ENCODE measurements at places on chromosomes 16 and 17. TPM values are rescaled to one million over a fixed set of nuclear protein-coding genes. Genes with fewer than 3 reads are reported as not detected.

DNA sequence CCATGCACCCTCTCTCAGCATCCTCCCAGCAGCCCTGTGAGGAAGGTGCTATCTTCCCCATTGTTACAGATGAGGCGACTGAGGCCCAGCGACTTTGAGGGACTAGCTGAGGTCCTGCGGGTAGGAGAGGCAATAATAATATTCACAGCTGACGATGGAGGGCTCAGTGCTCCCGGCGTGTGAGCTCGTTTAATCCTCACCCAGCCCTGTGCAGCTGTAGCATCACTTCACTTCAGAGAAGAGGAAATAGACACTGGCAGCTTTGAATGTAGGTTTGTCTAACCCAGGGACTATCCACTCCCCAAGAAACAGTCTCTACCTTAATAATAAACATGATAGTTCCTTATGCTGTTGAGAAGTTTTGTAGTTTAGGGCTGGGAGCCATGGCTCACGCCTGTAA lies 21.6 kb downstream of the LASP1 start:
- no peak for DNase-seq

DNA sequence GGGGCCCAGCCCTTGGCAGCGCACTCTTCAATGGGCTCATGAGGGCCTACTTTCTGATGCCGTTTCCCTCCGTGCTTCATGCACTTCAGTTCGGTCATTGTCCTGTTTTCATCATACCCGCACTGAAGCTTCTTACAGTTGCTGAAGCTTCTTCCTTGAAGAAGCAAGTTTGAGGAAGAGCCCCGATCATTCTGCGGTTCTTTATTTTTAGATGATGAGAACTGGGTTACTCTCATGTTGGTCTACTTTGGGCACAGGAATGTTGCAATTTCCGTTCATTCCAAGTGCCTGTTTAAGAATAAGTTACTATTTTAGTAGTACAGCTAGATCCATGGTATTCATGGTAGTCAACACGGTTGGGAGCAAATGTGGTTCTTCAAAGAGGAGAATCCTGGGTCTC lies 587.7 kb upstream of the HSBP1 start:
- no peak for DNase-seq

DNA sequence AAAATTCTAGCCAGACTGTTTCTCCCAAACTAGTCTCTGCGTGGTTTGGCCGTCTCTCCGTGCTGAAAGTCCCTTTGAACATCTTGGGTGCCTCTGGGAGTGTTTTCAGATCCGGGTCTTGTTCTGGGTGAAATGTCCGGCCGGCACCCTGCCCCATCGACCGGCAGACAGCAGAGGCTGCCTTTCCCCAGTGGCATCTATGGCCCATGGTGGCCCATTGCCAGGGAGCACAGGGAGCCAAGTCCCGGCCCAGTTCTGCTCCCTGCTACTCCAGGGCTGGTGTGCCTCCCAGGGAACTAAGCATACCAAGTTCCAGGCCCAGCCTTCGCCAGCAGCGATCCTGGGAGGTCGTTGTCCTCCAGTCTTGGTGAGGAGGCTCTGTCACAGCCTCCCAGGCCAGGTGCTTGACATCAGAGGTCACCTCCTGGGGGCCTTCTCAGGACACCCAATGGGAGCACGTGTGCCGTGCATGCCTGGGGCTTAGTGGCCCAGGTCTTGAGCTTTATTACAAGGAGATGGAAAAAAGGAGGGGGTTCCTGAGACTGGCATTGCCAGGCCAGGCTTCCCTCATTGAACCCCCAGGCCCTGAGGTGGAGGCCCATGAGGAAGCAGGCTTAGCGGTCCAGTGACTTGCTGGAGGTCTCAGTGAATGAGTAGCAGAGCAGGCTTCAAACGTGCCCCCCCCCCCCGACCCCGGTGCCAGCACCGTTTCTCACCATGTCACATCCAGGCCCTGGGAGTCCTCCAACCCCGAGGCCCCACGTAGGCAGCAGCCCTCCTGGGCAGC lies 54.0 kb downstream of the PGS1 start:
- no peak for DNase-seq

DNA sequence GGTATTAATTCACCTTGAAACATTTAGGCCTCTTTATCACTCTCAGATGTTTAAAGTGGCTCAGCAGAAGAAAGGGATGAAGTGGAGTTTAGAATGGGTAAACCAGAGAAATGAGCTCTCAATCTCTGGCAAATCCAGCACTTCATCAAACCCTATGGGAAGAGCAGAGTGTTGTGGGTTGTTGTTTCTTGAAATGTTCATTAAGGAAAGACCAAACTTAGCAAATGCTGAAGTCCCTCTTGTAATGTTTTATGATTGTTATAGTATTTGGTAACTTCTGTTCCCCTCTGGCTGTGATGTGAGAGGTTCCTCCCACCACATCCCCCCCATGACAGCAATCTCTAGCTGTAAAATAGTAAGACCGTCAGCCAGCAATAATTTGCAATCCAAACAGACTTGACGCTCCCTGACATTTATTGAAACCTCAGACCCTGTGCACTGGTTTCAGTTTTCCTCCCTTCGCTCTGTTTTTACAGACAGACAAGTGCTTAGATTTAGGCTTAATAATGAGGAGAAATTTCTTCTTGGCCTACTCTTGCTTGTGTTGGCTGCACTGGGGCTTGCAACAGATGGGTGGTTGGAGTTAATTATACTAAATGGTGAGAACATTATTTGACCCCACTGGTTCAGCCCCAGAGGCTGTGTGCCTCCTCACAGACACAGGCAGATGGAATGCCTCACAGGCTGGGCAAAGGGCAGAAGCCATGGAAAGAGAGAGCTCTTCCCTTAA lies 609.4 kb upstream of the SOX9 start:
- DNase-seq, result no peak

DNA sequence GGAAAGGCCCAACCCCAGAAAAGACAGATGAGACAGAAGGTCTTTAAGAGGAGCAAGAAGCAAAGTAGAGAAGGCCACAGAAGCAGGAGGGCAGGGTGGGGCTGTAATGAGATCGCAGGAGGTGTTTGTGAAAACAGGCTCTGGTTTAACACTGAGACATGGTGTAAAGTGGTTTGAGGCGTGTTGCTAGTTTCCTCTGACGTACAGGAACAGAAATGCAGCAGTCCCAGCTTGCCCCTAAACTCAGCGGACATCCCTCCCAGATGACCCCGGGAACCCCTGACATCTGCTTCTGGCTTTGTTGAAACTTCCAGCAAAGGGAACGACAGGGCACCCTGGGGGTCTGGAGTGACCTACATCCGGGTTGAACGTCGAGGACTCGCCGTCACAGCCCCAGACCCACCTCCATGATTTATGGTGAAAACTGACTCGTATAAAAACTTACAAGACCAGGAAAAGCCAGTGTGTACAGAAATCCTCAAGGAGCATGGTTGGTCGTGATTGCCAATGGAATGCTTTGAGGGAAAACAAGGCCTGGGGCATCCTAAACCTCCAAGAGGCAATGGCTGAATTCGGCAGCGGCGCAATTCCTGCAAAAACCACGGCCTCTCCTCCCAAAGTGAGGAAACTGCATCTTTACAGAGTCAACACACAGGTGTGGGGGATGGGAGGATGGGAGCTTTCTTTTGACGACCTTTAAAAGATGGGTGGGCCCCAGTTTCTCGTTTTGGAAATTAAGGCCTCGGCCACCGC lies 25.8 kb downstream of the LITAF start:
- peak; percentile 77 for DNase-seq

GRCh38 chr17:76081295-76082210 lies 2.6 kb downstream of the ZACN start:
- no peak for DNase-seq

DNA sequence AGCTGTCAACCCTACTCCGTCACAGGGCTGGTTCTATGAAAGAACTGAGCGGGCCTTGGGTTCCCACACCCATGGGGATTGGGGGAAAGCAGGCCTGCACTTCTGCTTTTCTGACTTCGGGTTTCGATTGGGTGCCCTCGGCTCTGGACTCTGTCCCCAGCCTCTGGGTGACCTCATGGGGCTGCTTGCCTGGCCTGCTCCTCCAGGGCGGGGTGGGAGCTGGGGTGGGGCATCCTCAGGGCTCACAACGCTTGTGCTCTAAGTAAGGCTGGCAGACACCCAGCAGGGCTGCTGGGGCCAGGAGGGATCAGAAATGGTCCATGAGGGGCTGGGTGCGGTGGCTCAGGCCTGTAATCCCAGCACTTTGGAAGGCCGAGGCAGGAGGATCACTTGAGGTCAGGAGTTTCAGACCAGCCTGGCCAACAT lies 19.2 kb downstream of the ARHGAP27 start:
- no peak for DNase-seq

DNA sequence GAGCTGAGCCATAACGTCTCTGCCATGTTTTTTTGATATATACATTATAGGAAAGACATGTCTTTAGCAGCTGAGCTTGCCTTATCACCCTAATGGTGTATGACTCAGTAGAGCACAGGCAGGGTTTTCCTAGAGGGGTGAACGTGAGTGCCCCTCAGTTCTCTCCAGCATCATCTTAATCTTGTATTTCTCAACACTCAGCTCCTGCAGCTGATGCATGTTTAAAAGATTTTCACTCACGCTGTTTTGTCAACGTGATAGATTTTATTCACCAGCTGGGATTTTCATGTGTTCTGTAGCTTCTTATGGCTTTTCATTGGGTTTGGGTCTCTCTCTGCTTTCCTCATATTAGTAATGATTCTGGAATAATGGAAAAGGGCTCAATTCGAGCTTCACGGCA lies 186.0 kb upstream of the PMFBP1 start:
- no peak for DNase-seq

GRCh38 chr17:5975661-5976060 lies 94.5 kb upstream of the WSCD1 start:
- no peak for DNase-seq

PTGES3L gene
- 0.53 TPM for total RNA-seq

- DNase-seq, result no peak
These were observed 29.4 kb downstream of the COG7 start for GRCh38 chr16:23423496-23424049.

DNA sequence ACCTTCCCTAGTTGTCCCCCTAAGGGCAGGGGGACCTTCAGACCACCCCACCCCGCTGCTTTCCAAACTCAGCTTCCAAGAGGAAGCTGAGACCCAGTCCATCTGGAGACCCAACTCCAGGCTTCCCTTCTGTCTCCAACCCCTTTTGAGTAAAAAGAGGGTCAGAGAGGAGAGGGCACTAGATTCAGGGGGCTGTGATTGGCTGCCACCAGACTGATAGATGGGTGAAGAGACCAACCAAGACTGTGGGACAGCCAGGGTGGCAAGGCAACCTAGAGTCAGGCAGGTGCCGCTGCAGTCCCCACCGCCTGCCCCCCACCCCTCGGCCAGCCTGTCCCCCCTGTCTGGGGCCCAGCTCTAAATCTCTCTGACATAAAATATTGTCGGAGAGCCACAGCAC lies 92.5 kb downstream of the SDK2 start:
- DNase-seq, result peak; percentile 26

- no peak for DNase-seq
These were observed 8.7 kb upstream of the EMP2 start for GRCh38 chr16:10589109-10589508.

DNA sequence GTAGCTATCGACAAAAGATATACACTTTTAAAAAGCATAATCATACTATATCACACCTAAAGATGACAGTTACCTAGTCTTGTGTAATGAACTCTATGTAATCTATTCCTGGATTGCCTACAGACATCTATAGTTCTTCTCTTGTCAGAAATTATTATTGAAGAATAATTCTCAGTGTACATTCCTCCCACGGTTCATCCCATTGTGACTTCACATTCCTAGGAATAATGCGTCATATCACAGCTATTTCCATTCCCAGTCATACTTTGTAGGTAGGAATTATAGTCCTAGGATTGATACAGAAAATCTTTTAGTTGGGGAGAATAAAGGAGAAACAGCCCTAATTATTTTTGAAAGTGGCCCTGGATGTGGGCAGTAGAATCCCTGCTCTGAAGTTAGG lies 44.0 kb upstream of the ABCC11 start:
- DNase-seq, result no peak

DNA sequence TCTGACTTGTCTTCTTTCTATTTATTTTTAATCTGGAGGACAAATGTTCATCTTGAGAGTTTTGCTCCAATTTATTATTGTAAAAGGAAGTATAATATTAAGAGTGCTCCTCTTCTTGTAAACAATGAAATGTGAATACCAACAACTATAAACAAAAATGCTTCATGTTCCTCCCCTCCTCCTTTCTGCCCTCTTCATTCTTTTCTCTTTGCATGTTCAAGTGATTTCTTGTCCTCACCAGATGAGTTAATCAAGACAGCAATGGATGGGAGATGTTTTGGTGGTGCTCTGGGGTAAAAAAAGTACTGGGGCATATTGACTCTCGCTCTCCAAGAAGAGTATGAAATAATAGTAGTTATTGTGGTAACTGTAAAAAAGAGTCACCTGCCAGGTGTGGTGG lies 24.3 kb downstream of the ITGB3 start:
- DNase-seq, result no peak

DNA sequence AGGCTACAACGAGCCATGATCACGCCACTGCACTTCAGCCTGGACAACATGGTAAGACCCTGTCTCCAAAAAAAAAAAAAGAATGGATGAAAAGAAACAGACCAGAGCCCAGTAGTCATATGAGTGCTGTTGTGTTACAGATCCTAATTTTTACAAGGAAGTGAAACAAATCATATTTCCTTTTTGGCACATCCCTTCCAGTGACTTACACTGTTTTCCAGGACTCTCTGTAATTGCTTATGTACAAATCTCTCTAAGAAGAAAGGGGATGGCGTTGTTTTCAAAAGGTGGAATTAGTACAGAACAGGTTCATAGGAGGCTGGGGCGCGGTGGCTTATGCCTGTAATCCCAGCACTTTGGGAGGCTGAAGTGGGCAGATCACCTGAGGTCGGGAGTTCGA lies 19.8 kb upstream of the ZNF594 start:
- DNase-seq, result no peak

GRCh38 chr17:49108318-49108717 lies 24.3 kb upstream of the B4GALNT2 start:
- no peak for DNase-seq

DNA sequence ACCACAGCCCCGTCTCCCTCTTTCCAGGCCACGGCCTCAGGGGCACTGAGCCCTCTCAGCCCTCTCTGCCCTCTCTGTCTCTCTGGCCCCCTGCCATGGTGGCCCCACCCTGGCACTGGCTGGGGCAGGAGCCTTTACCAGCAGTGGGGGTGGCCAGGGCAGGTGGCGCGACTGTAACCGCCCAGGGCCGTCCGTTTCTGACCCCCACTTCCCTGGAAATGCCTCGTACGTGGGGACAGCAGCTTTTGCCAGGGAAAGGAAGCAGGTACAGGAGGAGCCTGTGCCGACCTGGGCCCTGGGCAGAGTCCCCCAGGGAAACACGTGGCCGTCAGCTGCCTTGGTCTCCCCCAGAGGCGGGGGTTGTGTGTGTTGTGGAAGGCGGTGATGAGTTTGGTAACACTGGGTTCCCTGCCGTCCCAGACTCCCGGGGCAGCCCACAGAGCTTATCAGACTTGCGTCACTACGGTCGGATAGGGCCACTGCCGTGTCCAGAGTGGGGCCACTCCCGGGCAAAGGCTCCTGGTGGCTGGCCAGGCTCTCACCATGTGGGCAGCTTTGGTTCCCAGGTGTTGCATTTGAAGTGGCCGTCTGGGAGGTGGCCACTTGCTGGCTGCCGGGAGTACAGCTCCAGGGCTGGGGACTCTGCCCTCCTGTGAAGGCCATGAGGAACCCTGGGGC lies 249.3 kb upstream of the CIBAR2 start:
- DNase-seq, result no peak

Data from activated CD4-positive, alpha-beta memory T cell treated with anti-CD3 and anti-CD28 coated beads for 36 hours (primary cell).